Smooth muscle cell of the brain vasculature (primary cell): ENCODE measurements at places on chromosomes 1 and 21.

- no peak for DNase-seq
Observed at GRCh38 chr1:54872036-54872331, 15.0 kb downstream of the DHCR24 start.

DNA sequence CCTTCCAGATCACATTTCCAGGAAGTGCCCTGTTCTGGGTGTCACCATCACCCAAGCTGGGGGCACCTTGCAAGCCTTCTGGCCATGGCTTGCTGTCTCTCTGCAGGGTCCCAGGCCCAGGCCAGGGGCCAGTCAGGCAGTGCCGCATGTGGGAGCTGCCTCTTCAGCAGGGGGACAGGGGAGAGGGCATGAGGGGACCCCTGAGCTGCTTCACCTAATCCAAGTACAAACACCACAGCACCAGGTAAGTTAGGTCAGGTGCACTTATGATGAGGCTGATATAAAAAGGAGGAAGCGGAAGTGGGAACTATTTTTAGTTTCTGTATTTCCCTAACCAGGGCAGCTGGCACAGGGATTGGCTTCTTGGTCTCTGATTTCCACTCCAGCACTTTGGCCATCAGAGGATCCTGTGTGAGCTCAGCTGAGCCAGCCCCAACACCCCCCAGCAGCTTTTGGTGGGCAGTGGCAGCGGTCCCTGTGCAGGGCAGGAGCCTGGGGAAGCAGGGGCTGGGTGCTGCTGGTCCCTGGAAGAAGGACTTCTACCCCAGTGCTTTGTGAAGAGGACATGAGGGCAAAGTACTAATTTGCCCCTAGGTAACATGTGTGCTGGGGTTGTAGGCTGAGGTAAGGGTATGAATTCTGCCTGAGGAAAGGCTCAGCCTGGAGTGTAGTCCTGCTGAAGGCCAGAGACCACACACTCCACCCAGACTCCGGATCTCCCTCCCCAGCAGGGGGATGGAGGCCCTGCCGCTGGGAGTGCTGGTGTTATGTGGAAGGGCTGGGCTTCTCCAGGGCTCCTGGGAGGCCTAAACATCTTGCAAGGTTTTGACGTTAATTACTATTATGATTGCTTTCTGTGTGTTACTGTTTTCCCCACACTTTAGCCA is 3.3 kb upstream of the PCBP3 start:
- no peak for DNase-seq

- DNase-seq, result no peak
Observed at GRCh38 chr1:54362881-54363340, 43.3 kb downstream of the SSBP3 start.

GRCh38 chr1:12722626-12723025 is 6.7 kb downstream of the AADACL3 start:
- DNase-seq, result no peak

GRCh38 chr1:162217706-162218105 is 148.2 kb downstream of the NOS1AP start:
- no peak for DNase-seq
